Stimulated activated CD4-positive, alpha-beta T cell treated with anti-CD3 and anti-CD28 coated beads, Interleukin-1b, Interleukin-23, amount 100 ng/mL, for 4 hours (primary cell): ENCODE measurements at places on chromosomes 7 and 10.

- DNase-seq, result no peak
These were observed 148.2 kb upstream of the SLC26A5 start for GRCh38 chr7:103594186-103594585.

GRCh38 chr7:67896721-67897120, 900.1 kb downstream of the TYW1 start:
- DNase-seq, result no peak

- no peak for DNase-seq
These were observed 35.3 kb upstream of the CYTH3 start for GRCh38 chr7:6307762-6308161.

DNA sequence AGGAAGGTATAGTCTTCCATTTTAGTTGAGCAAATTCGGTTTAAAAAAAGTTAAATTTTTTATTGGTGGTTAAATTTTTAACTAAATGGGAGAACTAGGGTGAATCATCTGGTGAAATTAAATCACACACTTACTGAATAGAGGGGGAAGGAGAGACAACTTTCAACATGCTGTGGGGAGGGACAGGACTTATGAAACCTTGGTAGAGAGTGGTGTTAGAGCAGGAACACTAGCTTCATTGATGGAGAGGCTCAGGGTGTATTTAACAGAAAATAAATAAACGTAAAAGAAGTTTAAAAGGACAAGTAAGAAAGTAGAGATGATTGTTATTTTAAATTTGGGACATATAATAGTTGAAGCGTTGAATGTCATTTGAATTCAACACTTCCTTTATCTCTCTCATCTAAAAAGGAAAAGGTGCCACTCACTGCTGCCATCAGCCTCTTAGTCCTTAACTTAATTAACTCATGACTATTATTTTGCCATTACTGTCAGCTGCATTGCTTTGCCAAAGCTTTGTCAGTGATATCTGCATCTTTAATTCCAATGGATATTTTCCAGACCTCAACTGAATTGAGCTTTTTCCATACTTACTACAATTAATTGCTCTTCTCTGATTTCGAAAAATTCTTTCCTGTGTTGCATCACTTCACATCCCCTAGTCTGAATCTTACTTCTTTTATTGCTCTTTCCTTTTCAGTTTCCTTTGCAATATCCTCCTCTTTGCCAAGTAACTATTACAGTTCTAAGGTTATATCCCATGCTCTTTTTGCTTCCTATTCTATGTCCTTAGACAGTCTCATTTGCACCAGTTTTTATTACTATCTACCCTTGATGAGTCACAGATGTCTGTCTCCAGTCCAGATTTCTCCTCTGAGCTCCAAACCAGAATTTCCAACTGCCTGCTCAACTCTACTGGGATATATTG, 71.7 kb downstream of the GNAT3 start:
- DNase-seq, result no peak

DNA sequence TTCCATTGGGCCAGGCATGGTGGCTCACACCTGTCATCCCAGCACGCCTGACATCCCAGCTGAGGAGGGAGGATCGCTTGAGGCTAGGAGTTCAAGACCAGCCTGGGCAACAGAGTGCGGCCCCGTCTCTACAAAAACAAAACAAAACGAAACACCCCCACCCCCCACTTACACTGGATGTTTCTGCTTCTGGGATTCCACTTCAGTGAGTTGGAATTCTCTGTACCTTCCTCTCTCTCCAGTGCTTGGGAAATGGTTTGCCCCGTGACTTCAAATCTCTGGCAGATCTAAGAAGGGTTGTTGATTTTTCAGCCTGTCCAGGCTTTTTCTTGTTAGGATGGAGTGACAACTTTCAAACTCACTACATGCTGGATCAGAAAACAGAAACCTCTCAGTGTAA, 106.9 kb downstream of the ANLN start:
- no peak for DNase-seq

GRCh38 chr10:89554433-89554832, 19.0 kb upstream of the SLC16A12 start:
- no peak for DNase-seq

GRCh38 chr10:86961481-86962091, 3.2 kb downstream of the SNCG start:
- DNase-seq, result no peak
